ENCODE measurements at places on chromosomes 11 and 22.

DNA sequence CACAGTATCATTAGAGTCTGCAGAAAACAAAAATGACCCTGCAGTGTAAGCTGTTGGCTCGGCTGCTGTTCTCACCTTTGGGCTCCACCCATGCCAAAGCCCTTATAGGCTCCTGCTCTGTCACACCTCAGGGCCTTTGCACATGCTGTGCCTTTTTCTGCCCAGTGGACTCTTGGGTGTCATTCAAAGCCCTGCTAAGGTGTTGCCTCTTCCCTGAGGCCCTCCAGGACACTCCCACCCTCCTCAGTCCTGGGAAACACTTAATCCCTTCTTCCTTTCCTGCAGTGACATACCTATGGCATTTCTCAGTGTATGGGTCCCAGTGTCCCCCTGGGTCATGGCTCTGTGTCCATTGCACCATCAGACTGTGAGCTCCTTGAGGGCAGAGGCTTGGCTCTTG lies 29.1 kb upstream of the CACNG2 start:
- no peak for DNase-seq

DNA sequence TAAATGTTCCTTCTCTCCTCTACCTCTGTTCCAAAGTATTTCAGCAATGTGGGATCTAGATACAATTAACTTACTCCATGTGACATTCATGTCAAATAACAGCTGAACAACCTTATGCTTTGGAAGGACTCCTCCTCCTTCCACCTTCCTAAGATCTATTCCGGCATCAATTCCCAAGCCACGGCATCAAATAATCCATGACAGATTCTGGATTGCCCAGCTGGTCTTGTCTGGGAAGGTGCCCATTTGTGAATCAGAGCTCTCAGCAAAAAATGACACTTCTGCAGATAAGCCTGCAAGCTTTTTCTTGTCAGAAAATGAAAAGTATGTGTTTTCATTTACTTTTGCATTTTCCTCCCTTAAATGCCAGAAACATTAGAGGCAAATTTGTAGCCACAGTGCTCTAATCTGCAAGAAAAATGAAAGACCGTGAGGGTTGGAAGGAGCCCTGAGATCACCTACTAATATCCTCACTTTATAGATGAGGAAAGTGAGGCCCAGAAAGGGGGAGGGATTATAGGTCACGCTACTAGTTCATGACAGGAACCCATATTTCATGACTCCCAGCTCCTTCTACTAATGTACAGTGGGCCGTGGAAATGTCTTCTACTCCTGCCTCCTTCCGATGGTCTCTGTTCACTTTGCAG lies 124.0 kb downstream of the ME3 start:
- no peak for DNase-seq

- DNase-seq: no peak
These were observed 78.5 kb upstream of the NCAM1 start for GRCh38 chr11:112882494-112883381.

DNA sequence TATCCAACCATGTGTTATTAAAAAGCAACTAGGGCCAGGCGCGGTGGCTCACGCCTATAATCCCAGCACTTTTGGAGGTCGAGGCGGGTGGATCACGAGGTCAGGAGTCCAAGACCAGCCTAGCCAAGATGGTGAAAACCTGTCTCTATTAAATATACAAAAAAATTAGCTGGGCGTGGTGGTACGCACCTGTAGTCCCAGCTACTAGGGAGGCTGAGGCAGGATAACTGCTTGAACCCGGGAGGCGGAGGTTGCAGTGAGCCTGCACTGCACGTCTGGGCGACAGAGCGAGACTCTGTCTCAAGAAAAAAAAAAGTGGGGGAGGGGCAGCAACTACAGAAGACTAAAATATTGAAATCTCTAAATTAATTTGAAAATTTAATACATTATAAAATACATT lies 18.4 kb downstream of the CHORDC1 start:
- no peak for DNase-seq

DNA sequence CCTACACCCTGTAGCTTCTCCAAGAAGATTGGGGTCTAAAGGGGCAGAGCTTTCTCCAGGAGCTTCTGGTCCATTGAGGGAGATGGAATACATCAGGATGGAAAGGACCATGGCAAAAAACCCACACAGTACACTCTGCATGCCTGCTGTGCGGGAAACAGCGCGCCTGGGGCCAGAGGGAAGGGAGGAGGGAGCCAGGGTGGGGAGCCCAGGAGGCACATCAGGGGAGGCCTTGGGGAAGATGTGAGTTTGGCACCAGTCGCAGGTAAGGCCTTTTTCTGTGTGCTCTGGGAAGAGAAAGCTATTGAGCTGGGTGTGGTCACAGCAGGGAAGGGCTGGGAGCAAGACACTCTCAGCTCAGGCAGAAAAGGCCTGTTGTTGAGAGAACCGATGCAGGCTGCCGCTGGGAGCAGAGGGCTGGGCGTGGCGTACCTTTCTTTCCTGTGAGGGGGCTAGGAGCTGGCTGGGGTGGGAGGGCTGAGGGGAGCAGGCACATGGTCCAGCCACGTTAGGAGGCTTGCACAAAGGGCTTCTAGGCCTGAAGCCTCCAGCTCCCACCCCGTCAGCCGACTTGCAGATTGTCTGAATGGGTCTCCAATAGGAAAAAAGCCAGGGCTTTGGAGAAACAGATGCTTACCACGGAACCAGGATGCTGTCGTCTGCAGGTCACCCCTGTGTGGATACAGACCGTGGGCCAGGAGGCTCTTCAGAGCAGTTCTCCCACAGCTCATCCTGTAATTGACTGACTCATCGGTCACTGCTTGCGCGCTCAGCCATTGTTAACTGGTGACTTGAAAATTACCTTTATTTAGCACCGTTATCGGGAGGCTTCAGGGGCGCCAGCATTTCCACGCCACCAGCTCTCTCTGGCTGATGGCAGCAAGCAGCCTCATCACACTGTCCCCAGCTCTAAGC lies 237.3 kb downstream of the ST3GAL4 start:
- DNase-seq: no peak
